ENCODE measurements at places on chromosomes 6 and 20.

DNA sequence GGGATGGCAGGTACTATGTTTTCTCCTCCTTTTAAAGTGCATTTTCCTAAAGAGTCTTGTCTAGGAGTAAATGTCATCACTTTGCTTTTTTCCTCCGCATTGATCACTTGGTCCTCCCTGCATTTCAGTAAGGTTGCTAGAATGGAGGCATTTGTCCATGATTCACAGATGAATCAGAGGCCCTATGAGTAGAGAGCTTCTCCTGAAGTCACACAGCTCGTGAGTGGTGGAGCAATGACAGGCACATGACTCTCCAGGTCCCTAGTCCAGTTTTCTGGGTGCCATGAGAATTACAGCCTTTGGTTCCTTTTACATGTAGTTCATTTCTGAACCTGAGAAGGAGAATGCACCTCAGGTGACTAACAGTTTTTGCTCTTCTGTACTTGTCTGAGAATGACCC lies 50.5 kb downstream of the HLA-A start:
- DNase-seq: no peak

- DNase-seq: no peak
These were observed 9.1 kb upstream of the TLDC2 start for GRCh38 chr20:36866681-36867495.

DNA sequence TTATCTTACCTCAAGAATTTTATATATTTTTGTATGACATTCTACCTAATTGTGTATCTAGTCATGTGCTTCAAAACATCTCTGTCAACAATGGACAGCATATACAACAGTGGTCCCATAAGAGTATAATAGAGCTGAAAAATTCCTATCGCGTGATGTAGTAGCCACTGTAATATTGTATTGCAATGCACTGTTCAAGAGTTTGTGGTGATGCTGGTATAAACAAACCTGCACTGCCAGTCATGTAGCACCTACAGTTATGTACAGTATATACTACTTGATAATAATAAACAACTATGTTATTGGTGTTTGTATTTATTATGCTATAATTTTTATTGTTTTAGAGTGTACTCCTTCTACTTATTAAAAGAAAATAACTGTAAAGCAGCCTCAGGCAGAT lies 672.7 kb downstream of the CD109 start:
- DNase-seq: no peak

- DNase-seq: no peak
These were observed 184.0 kb upstream of the FLRT3 start for GRCh38 chr20:14521436-14521835.
